ENCODE measurements at places on chromosomes 16 and 17. TPM values are rescaled to one million over a fixed set of nuclear protein-coding genes. Genes with fewer than 3 reads are reported as not detected.
A peak's percentile ranks its signal among the peaks of the same experiment; 100 is the strongest.

DNA sequence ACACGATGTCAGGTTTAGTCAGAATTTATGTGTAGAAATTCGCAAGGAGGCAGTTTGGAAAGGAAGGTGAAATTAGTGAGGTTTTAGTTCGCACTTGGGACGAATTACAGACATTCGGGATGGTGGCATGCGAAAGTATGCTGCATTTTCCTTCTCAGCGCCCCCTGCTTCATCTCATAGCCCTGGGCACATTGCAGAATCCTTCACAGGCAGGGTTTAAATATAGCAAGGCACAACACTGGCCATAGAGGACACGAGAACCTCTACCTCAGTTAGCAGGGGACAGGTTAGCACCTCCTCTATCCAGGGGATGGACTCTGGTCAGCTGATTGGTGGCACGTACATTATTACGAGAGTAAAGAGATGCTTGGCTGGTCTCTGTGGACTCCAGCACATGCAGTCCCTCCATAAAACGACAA, 47.5 kb downstream of the MAP2K6 start:
- no peaks in the 10 kb centered on the region for H3K36me3 ChIP-seq
- peak overlapping the region; percentile 50 for H3K27ac ChIP-seq
- no peak overlapping the region for H3K4me3 ChIP-seq
- no peak for DNase-seq

The CTF1 gene
- total RNA-seq, result 0.39 TPM

DNA sequence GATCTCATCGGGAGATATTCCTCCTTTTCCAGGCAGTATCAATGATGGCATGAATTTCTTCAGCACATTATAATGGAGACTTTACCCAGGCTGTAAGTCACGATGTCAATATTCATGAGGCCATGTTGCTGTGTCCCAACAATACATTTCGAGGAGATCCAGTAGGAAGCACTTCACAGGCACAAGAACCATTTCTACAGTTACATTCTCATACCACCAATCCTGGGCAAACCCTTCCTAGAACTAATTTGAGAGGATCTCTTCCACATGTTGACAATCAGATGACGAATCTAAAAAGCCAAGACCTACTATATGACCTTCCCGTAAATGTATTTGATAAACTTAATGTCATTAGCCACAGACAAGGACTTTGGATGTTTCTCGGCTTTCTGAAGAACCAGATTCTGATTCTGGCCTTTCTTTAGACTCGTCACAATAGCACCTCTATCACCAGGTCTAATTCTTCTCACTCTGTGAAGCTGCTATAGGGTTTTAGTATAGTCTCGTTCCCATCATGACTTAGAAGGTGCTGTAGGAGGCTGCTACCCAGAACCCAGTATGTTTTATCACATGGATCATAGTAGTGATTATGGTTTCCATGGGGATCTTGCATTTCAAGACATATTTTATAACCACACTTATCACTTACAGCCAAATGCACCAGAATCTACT, 40.2 kb downstream of the C16orf87 start:
- no peaks in the 10 kb centered on the region for H3K4me1 ChIP-seq
- no peaks in the 10 kb centered on the region for H3K27me3 ChIP-seq
- peaks cover 11% of the 10 kb centered on the region for H3K36me3 ChIP-seq
- H3K27ac ChIP-seq, result no peak overlapping the region
- peak overlapping the region; percentile 62 for H3K4me3 ChIP-seq

DNA sequence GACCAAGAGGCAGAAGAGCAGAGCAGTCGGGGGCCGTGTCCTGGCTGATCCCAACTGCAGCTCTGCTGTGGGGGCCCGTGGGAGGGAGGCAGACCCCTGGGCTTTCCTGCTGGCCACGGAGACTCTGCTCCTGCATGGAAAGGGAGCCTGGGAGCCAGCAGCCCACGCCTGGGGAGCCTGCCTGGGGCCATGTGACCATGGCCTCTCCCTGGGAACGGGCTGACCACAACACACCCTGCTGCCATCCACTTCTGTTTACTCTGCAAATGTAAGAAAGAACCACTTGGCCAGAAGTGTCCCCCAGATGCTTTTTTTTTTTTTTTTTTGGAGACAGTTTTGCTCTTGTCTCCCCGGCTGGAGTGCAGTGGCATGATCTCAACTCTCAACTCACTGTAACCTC, 2.0 kb upstream of the TEDC2 start:
- no peaks in the 10 kb centered on the region for H3K36me3 ChIP-seq
- no peaks in the 10 kb centered on the region for H3K27me3 ChIP-seq
- H3K4me1 ChIP-seq, result peaks cover 14% of the 10 kb centered on the region
- DNase-seq, result no peak

DNA sequence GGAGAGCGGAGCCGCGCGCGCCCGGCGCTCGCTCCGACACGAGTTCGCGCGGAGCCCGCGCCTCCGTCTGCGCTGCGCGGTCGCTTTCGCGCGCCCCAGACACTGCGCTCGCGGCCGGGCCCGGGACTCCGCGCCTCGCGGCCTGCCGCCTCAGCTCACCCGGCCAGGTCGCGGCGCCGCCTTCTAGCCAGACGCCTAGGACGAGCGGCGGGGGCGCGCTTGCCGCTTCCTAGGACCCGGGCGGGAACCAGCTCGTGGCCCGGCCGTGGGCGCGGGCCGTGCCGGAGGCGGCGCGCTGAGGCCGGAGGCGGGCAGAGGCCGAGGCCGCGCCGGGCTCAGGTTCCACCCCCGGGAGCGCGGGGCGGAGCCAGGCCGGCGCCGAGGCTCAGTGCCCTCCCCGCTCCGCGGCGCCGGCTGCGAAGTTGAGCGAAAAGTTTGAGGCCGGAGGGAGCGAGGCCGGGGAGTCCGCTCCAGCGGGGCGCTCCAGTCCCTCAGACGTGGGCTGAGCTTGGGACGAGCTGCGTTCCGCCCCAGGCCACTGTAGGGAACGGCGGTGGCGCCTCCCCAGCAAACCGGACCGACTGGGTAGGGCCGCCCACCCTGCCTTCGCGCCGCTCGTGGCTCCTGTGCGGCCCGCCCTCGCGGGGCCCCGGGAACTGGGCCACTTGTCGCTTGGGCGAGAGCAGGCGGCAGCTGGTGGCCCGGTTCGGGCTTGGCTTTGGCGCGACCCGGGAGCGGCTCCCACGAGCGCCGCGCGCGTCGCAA, at the start of gene SPHK1:
TSS of gene SPHK1 (plus strand) at position 388 of the 765 bp plus-strand sequence. CDS start 1,036 bp downstream, outside the sequence.
- H3K4me3 ChIP-seq, result peak within 1 kb of the TSS; percentile 67
- peaks cover 22% of the 10 kb centered on the region for H3K4me1 ChIP-seq
- H3K36me3 ChIP-seq, result no peaks in the 10 kb centered on the region
- peaks cover 49% of the 10 kb centered on the region for H3K27me3 ChIP-seq

- no peak overlapping the region for H3K4me3 ChIP-seq
- H3K4me1 ChIP-seq, result no peaks in the 10 kb centered on the region
- no peak overlapping the region for H3K27ac ChIP-seq
- DNase-seq, result no peak
- H3K36me3 ChIP-seq, result no peaks in the 10 kb centered on the region
These were observed 15.5 kb downstream of the MMP15 start for GRCh38 chr16:58040945-58041627.

DNA sequence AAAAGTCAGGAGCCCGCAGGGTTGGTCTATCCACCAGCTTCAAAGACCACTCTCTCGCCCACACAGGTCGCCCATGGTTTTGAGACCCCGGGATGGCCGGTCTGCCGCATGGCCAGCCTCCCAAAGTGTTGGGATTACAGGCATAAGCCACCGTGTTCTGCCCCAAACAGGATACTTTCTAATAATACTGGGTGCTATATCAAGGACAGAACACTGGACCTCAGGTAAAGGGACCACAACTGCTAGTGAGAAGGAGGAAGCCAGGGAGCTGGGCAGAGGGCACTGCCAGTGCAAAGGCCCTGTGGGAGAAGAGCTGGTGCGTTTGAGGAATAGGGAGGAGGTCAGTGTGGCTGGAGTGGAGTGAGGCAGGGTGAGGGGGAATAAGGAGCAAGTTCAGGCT, 34.1 kb downstream of the IL21R start:
- no peaks in the 10 kb centered on the region for H3K36me3 ChIP-seq
- H3K27me3 ChIP-seq, result no peaks in the 10 kb centered on the region
- H3K4me3 ChIP-seq, result no peak overlapping the region
- DNase-seq, result no peak
